ENCODE measurements at places on chromosomes 3 and 15.

DNA sequence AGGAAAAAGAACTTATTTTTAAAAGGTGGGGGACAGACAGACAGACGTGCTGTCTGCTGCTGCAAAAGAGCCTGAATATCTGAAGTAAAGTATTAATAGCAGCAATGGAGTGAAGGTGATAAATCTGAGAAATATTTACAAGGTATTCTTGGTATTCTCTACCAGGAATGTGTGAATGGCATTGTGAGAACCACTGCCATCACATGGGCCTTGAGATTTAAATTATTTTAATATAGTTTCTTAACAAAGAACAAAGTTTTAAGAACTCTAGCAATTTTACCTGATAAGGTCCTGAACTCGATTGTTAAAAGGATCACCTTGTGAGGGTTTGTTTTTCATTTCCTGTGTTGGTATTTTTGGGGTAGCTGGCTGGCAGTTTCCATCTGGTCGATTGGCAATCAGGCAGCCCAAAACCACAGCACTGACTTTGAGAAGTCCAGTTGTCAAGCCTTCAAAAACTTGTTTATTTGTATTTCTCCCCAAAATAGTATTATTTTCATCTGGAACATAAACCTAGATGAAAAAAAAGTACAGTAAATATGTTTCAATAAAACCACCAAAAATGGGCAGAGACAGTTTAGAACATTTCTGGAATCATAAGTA is 97.3 kb downstream of the ISL2 start:
- no peak overlapping the region for H3K4me3 ChIP-seq
- H3K4me1 ChIP-seq: no peaks in the 10 kb centered on the region
- no peak for DNase-seq
- no peaks in the 10 kb centered on the region for H3K27me3 ChIP-seq
- no peak overlapping the region for H3K27ac ChIP-seq
- peaks cover 25% of the 10 kb centered on the region for H3K36me3 ChIP-seq

DNA sequence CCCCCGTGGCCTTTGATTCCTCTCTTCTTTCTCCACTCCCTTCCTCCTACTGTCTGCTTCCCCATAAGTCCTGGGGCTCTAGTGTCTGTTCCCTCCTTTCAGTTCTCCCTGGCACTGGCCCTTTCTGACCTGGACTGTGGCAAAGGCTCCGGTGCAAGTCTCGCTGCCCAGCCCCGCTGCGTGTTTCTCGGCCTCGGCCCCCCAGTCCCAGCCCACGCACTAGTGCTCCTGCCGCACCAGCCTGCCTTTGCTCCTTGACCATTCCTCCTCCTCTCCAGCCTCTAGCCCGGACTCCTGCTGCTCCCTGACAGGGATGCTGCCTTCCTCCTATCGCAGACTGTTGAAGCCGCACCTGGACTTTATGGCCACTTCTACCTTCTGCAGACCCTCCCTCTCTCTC is 2.1 kb downstream of the TM6SF1 start:
- H3K4me3 ChIP-seq: no peak overlapping the region
- peaks cover 5% of the 10 kb centered on the region for H3K36me3 ChIP-seq
- peaks cover 27% of the 10 kb centered on the region for H3K4me1 ChIP-seq
- H3K27ac ChIP-seq: no peak overlapping the region
- H3K27me3 ChIP-seq: peaks cover 25% of the 10 kb centered on the region

DNA sequence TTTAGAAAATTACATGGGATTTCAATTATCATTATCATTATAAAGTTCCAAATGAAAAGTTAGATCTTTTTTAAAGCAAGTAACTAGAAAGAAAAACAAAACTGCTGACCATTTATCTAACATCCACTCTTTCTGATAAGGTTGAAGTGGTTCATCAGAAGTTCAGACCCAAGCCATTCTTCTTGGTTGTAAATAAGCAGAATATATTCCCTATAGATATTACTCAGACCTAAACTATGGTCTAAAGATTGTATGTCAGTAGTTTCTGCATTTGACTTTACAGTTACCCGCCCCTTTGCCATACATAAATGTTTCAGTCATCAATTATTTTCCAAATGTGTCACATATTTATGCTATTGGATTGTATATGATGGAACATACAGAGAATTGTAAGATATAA is 136.7 kb downstream of the PLOD2 start:
- no peak overlapping the region for H3K4me3 ChIP-seq
- no peaks in the 10 kb centered on the region for H3K36me3 ChIP-seq
- no peak overlapping the region for H3K27ac ChIP-seq
- no peaks in the 10 kb centered on the region for H3K27me3 ChIP-seq

GRCh38 chr15:62147551-62147950 is 17.5 kb downstream of the C2CD4B start:
- no peaks in the 10 kb centered on the region for H3K27me3 ChIP-seq
- H3K27ac ChIP-seq: no peak overlapping the region
- no peak for DNase-seq
- H3K36me3 ChIP-seq: no peaks in the 10 kb centered on the region

GRCh38 chr15:99475754-99476412 is 89.9 kb upstream of the MEF2A start:
- peaks cover 62% of the 10 kb centered on the region for H3K4me1 ChIP-seq
- DNase-seq: no peak
- no peaks in the 10 kb centered on the region for H3K36me3 ChIP-seq

- H3K27ac ChIP-seq: no peak overlapping the region
- no peak overlapping the region for H3K4me3 ChIP-seq
- no peaks in the 10 kb centered on the region for H3K36me3 ChIP-seq
- no peaks in the 10 kb centered on the region for H3K4me1 ChIP-seq
- H3K27me3 ChIP-seq: no peaks in the 10 kb centered on the region
- DNase-seq: no peak
Observed at GRCh38 chr15:72284781-72285180, 12.4 kb upstream of the PARP6 start.

DNA sequence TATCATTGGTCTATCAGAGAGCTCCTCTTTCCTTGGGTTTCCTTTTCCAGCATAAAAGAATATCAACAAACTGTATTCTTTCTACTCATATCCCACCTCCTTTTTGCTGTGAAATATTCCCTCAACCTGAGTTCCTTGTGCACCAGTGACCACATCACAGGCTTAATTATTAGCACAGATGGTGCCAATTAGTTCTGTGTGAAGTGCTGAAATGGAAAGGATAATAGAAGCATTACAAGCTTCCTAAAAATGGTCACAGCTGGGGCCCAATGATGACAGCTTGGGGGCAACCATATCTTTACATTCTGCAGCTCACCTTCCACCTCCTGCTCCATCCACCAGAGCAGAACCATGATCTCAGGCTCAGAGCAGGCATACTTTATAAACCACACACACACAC is 84.6 kb downstream of the ANO10 start:
- H3K27me3 ChIP-seq: no peaks in the 10 kb centered on the region
- peaks cover 2% of the 10 kb centered on the region for H3K4me1 ChIP-seq
- DNase-seq: no peak
- H3K4me3 ChIP-seq: no peak overlapping the region

- H3K4me3 ChIP-seq: no peak overlapping the region
- no peaks in the 10 kb centered on the region for H3K27me3 ChIP-seq
- H3K27ac ChIP-seq: no peak overlapping the region
- DNase-seq: no peak
- H3K36me3 ChIP-seq: peaks cover 40% of the 10 kb centered on the region
Observed at GRCh38 chr3:11807686-11808085, 39.0 kb downstream of the TAMM41 start.

- no peak overlapping the region for H3K27ac ChIP-seq
- H3K4me1 ChIP-seq: peaks cover 16% of the 10 kb centered on the region
- no peaks in the 10 kb centered on the region for H3K27me3 ChIP-seq
- DNase-seq: no peak
- H3K4me3 ChIP-seq: no peak overlapping the region
Observed at GRCh38 chr3:194640829-194641228, 7.6 kb upstream of the TMEM44 start.

- peaks cover 3% of the 10 kb centered on the region for H3K4me1 ChIP-seq
- no peak overlapping the region for H3K4me3 ChIP-seq
- no peak overlapping the region for H3K27ac ChIP-seq
- peaks cover 11% of the 10 kb centered on the region for H3K27me3 ChIP-seq
Observed at GRCh38 chr3:193764959-193765358, 172.0 kb downstream of the OPA1 start.

GRCh38 chr3:126438186-126438585 is 37.5 kb downstream of the ZXDC start:
- peaks cover 61% of the 10 kb centered on the region for H3K36me3 ChIP-seq
- no peak overlapping the region for H3K27ac ChIP-seq
- H3K4me1 ChIP-seq: peaks cover 4% of the 10 kb centered on the region

DNA sequence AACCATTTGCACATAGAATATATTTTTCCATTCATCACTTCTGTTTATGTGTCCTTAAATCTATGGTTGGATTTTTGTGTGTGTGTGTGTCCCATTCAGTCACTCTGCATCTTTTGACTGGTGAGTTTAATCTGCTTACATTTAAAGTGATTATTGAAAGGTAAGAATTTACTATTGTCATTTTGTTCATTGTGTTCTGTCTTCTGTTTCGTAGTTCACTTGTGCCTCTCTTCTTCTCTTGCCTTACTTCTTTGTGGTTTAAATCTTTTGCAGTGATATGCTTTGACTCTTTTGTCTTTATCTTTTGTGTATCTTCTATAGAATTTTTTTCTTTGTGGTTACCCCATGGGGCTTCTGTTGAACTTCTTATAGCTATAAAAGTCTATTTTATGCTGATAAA is 166.3 kb upstream of the UBE3A start:
- no peaks in the 10 kb centered on the region for H3K27me3 ChIP-seq
- H3K4me3 ChIP-seq: no peak overlapping the region
- H3K36me3 ChIP-seq: no peaks in the 10 kb centered on the region
- DNase-seq: no peak

DNA sequence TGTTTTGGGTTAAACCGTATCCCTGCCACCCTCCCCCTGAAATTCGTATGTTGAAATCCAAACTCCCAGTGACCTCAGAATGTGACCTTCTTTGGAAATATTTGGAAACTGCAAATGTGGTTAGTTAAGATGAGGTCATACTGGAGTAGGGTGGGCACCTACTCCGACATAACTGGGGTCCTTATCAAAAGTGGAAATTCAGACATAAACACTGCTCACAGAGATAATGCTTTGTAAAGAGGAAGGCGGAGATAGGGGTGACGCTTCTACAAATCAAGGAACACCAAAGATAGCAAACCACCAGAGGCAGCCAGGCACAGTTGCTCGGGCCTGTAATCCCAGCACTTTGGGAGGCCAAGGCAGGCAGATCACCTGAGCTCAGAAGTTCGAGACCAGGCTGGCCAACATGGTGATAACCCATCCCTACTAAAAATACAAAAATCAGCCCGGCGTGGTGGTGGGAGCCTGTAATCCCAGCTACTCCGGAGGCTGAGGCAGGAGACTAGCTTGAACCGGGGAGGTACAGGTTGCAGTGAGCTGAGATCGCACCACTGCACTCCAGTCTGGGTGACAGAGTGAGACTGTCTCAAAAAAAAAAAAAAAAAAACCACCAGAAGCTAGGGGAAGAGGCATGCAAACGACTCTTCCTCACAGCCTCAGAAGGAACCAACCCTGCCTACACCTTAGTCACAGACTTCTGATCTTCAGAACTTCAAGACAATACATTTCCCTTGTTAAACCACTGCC is 51.1 kb upstream of the CHD2 start:
- DNase-seq: no peak
- peak overlapping the region; percentile 84 for H3K27ac ChIP-seq
- peak overlapping the region; percentile 17 for H3K4me3 ChIP-seq
- peaks cover 62% of the 10 kb centered on the region for H3K4me1 ChIP-seq

DNA sequence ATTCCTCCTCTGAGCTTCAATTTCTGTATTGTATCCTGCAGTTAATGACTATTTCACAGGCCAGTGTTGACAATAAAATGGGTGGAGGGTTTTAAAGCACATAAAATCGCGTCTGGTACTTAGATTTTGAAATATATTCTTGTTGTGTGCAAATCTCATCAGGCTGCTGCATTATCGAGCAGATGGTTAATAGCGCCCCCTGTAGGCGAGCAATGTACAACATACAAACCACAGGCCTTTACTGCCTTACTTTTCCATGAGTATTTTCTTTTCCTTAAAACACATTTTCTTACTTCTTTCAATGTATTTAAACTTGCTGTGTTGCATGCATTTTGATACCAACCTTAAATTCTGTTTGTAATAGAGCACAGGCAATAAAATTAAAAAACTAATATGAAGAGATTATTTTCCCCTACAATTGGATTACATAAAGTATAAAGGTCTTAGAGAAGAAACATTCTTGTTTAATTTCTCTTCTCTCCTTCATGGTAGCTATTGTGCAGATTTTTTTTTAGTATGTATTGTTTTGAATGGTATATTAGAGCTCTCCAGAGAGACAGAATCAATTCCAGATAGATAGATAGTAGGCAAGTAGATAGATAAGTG is 608.4 kb downstream of the CADM2 start:
- no peaks in the 10 kb centered on the region for H3K27me3 ChIP-seq
- no peaks in the 10 kb centered on the region for H3K4me1 ChIP-seq
- H3K4me3 ChIP-seq: no peak overlapping the region
- H3K27ac ChIP-seq: no peak overlapping the region
- no peak for DNase-seq

- H3K36me3 ChIP-seq: peaks cover 18% of the 10 kb centered on the region
- peak overlapping the region; percentile 85 for H3K4me3 ChIP-seq
- H3K4me1 ChIP-seq: no peaks in the 10 kb centered on the region
- H3K27ac ChIP-seq: peak overlapping the region; percentile 96
- DNase-seq: no peak
Observed at GRCh38 chr15:24772266-24772665, 96.7 kb downstream of the NPAP1 start.

DNA sequence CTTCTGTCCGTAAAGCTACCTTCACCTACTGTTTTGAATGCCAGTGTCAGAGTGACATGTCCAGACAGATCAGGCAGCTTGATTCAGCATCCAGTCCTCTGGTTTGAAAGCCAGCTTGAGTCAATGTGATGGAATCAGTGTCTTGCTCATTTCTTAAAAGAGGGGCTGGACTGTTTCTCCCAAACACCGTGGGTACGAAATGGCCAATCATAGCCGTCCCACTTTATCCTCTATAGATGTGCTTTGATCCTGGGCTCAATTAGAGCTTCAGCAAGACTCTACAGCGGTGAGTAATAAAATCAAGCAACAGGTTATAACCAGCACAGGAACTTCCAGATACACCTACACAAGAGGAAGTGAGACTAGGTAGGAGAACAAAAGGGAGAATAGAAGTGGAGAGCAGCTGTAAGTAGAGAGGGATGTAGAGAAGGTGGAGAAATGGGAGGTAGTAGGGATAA is 17.0 kb upstream of the OR5K1 start:
- no peak for DNase-seq
- no peak overlapping the region for H3K27ac ChIP-seq
- no peaks in the 10 kb centered on the region for H3K27me3 ChIP-seq
- H3K4me1 ChIP-seq: no peaks in the 10 kb centered on the region
- no peak overlapping the region for H3K4me3 ChIP-seq
- no peaks in the 10 kb centered on the region for H3K36me3 ChIP-seq

DNA sequence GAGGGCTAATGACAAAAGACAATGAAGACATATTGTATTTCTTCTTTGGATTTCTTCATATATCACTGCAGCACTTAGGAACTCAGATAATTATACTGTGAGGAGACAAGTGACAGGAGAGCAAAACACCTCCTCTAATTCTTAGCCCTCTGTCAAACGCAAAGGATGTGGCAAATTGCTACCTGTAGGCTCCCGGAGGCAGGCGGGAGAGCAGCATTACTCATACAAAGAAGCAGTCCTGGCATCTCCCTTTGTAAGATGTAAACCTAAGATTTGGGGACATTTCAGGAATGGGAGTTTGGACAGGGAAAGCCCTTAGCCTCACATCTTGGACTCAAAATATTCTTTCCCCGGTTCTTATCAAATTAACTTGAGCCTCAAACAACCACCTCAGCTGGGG is 460.8 kb downstream of the SOX2 start:
- no peaks in the 10 kb centered on the region for H3K4me1 ChIP-seq
- H3K27ac ChIP-seq: no peak overlapping the region
- H3K36me3 ChIP-seq: no peaks in the 10 kb centered on the region

Data from stimulated activated naive B cell treated with anti-CD40 and anti-IgM and Interleukin-4, amounts not matched to agents 10 μg/mL and 1 μg/mL and 100 μg/mL, for 72 hours (primary cell).